T-helper 17 cell (primary cell): ENCODE measurements at places on chromosomes 16 and 17. TPM values are rescaled to one million over a fixed set of nuclear protein-coding genes. Genes with fewer than 3 reads are reported as not detected.

Gene C17orf107
- total RNA-seq: 12.8 TPM

Gene PRSS53
- 4.4 TPM for total RNA-seq

Gene ZNF624
- total RNA-seq: 4.0 TPM

Gene PPL
- not detected for total RNA-seq

Gene RPRML
- total RNA-seq: not detected

Gene EFCAB5
- total RNA-seq: 0.55 TPM

DNA sequence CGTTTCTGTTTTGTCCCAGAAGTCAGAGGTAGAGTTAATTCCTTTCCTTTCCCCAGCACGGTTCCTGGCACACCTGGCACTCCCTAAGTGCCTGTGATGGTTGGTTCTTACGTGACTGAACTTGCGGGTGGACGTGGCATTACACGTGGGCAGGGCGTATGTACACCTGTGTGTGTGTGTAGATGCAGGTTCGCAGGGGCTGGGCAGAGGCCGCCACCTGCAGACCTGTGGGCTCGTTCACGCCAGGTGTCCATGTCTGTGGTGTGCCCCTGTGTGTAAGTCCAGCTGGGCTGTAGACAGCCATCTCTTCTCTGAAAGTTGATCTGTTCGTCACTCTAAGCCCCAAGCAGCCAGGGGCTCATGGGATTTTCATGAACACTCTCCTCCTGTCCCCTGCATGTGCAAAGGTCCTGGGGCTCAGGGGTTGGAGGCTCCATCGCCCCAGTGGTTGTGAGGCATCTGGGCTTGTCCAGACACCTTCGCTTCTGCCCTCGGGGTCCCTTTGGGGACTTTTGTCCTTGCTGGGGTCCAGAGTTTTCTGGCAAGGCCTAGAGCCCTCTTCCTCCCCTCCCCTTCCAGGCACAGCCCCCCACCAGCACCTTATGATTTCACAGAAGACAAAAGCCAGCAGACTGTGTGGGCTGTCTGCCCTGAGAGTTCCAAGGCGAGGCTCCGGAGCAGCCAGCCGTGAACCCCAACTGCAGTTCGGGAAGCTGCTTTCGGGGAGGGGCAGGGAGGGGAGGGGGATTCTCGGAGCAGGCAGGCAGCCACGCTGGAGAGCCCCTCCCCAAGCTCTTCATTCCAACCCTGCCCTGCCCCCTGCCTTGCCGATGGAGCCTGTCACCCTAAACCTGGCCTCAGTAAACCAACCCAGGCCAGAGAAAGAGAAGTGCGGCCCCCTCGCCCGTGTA is 5.4 kb upstream of the FSCN2 start:
- no peak for DNase-seq

GRCh38 chr17:64022611-64023063 is 2.2 kb upstream of the ICAM2 start:
- no peak for DNase-seq

DNA sequence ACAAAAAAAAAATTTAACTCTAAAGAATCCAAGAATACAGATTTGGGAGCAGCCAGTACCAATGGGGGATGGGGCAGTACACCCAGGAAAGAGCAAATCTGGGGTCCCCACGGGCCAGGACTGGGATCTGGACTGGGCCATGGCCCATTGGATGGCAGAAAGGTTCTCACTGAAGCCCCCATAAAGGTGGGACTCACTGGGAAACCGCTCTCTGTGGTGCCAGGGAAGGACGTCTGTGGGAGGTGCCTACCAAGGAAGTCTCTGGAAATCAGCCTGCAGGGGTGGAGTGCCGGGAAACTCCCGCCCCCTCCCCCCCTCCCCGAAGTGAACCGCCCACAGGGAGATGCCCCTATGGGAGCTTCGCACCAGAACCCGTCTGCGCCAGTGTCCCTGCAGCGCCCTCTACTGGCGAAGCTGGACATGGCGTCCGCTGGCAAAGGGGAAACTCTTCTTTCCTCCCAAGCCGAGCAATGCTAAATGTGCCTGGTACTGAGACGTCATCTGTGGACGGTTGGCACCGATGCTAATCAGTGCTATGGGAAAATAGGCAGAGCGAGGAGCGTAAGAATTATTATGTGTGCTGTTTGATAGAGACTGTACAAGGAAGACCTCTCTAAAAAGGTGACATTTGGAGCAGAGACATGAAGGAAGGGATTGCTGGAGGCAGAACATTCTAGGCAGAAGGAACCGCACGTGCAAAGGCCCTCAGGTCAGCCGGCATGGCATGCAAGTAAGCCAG is 671.1 kb downstream of the WWOX start:
- DNase-seq: peak; percentile 73

DNA sequence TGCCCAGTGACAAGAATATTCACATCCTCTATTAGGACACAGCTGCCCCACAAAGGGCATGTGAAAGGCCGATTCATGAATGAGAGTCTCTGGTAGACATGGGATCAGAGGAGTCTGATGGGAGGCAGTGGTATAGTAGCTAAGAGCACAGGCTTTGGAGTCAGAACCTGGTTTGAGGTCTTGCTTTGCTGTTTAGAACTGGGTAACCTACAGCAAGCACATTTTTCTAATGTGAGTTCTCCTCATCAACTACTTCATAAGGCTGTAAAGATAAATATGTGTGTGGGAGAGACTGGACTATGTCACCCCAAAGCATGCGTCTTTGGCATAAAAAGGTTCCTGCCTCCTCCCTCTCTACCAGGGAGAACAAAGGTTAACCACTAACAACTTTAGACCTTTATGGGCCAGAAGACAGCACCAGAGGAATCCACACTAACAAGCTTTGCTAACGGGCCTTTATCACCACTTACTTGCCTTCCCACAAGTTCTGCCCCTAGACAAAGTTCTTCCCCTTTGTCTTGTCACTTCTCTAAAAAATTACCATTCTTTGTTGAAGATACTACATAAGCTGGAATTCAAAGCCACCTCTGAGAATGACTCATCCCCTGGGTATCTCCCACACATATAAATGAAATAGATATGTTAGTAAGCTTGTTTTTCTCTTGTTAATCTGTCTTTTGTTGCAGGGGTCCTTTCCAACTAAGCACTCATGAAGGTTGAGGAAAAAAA is 21.1 kb downstream of the CDR2 start:
- DNase-seq: no peak

- DNase-seq: no peak
Observed at GRCh38 chr17:67055811-67056745, 11.7 kb downstream of the CACNG1 start.

- no peak for DNase-seq
Observed at GRCh38 chr17:78596871-78597764, 19.9 kb upstream of the DNAH17 start.

- no peak for DNase-seq
Observed at GRCh38 chr16:5222761-5223160, 125.2 kb upstream of the EEF2KMT start.
